ENCODE measurements at places on chromosomes 11 and 22.
A peak's percentile ranks its signal among the peaks of the same experiment; 100 is the strongest.

GRCh38 chr11:75453916-75454655, 21.1 kb upstream of the KLHL35 start:
- no peak for DNase-seq

GRCh38 chr11:81989093-81989492, 744.6 kb downstream of the FAM181B start:
- no peak for DNase-seq

- no peak for DNase-seq
Measured at GRCh38 chr11:1305501-1306056, 3.9 kb downstream of the TOLLIP start.

DNA sequence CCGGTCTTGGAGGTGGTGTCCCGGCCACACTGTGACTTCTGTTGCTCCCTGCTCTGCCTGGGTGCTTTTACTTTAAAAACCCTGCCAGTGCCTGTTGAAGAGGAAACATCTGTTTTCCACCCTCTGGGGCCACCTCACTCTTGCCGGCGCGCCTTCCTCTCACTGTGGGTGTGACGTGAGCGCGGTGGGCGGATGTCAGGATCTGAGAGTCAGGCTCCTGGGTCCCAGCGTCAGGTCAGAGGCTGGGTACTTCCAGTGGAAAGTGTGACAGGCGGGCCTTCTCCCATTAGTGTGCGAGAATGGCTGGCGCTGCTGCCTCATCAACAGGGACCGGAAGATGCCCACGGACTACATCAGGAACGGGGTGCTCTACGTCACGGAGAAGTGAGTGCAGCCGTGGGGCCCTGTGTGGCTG, 54.2 kb downstream of the GRAMD4 start:
- DNase-seq = peak; percentile 96

DNA sequence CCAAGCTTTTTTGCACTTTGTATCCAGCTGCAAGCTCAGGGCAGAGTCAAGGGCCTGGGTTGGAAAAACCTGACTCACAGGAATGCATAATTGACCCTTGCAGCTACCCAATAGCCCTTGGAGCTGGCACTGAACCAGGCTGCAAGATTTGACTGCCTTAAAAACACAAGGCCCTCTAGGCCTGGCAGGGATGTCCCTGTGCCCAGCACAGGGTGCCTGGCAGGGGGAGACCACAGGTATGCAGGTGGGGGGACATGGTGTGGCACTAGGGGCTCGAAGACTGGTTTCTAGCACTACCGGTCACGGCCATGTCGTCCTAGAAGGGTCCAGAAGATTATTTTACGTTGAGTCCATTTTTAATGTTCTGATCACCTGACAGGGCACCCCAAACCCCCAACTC, 30.2 kb downstream of the SBF1 start:
- DNase-seq = no peak

DNA sequence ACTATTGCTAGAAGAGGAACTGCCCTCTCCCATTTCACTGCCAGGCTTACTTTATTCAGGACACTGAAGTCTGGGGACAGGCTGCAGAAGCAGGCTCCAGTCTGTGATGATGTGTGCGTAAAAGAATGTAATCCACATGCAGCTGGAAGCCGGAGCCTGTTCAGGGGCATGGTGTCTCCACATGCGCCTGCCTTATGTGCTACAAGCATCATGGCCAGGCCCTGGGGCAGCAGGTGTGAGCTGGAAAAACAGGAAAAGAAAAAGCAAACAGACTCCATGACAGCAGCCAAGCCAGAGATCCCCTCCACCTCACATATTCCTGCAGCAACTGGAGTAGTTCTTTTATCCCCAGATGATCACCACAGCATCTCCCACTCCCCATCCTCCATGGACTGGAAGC, 33.4 kb downstream of the ARFGAP2 start:
- no peak for DNase-seq

- DNase-seq = no peak
Measured at GRCh38 chr11:73650400-73650799, 4.0 kb downstream of the PLEKHB1 start.

DNA sequence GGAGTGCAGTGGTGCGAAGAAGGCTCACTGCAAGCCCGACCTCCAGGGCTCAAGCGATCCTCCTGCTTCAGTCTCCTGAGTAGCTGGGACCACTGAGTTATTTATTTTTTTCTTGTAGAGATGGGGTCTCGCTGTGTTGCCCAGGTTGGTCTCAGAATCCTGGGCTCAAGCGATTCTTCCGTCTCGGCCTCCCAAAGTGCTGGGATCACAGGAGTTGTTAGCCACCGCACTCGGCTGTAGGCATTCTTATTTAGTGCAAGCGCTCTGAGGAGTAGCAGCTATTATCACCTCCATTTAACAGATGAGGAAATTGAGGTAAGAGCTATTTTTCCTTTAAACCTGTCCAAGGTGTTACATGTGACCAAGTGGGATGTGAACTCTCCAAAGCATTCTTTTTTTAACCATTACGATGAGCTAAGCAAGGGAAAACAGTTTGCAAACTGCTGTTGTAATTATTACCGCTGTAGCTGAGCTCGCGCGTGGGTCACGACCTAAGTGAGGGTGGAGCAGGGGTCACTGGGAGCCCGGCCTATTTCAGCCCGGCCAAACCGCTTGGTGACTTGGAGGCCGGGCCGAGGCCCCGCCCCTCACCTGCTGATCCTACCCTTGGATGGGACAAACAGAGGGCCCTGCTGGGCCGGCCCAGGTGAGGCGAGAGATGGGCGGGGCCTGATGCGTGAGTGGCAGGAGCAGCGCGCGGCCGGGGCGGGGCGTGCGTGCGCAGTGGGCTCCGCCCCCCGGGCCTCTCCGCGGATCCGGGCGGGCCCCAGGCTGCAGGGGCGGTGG, 449 bp upstream of the KREMEN1 start:
- peak; percentile 73 for DNase-seq

GRCh38 chr11:13438291-13438690, 24.7 kb downstream of the BTBD10 start:
- DNase-seq = no peak

GRCh38 chr22:49322861-49323622, 504.6 kb downstream of the BRD1 start:
- DNase-seq = no peak

- DNase-seq = no peak
Measured at GRCh38 chr22:28021998-28022660, 103.1 kb upstream of the PITPNB start.

- no peak for DNase-seq
Measured at GRCh38 chr11:1755692-1756561, 5.5 kb upstream of the IFITM10 start.

- DNase-seq = no peak
Measured at GRCh38 chr11:12901272-12901671, 107.8 kb upstream of the RASSF10 start.

- DNase-seq = no peak
Measured at GRCh38 chr11:40104941-40105550, 1354.4 kb downstream of the LRRC4C start.

DNA sequence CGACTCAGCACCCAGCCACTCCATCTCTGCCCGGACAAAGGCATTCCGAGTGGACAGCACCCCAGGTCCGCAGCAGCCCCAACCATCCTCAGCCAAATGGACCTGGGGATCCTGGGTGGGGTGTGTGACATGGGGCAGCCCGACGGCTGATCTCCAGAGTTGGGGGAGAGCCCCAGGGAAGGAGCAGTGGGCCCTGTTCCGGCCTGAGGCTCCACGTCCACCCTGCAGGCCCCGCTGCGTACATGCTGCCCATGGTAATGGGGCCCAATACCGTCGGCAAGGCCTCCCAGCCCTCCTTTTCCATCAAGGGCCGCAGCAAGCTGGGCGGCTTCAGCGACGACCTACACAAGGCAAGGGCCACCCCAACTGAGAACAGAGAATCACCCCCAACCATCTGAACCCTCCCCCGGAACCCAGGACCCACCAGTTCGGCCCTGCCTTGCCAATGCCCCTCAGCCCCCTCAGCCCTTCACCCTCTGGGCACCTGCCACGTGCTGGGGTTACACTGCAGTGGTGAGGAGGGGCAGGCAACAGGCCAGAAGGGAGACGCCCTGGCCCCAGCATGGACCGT, 5.4 kb downstream of the SCGB1C1 start:
- DNase-seq = peak; percentile 6

DNA sequence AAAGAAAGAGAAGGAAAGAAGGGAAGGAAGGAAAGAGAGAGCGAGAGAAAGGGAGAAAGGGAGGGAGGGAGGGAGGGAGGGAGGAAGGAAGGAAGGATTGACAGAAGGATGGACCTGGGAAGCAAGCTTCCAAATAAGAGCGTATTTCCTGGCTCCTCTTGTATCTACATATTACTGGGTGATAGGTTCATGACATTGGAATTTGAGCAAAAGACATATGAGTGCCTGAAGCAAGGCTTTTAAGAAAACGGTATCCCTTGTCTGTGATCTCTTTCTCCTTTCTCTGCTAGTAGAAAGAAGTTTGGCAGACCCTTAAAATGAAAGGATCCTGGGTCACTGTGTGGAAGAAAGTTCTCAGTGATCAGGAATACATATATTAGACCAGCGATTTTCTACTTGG, 932.2 kb upstream of the CCDC90B start:
- DNase-seq = no peak

DNA sequence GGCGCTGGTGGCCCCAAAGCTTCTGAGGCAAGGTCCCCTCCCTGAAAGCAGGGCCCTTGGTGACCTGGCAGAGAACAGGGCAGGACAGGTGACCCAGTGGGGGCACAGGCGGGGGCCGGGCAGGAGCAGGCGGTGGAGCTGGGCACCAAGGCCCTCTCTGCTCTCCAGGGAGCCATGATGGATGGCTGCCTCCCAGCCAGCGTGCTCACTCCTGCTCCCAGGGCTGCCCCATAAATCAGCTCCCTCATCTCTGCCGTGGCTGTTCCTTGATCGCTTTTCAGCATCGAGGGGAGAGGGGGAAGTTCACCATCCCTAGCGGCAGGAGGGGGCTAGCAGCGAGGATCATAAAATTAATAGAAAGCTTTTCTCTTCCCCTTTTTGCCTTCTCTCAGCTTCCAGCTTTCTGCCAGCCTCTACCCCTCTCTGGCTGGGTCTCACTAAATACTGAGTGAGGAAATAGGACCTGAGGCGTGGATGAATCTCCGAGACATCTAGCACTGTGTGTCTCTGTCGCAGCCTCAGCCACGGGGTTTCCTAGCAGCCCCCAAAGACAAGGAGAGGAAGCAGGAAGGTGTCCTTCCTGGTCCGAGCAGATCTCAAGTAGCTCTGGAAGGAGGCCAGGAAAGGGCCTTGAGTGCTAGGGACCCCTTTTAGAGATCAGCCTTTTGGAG, 22.2 kb upstream of the ELFN2 start:
- DNase-seq = no peak

- no peak for DNase-seq
Measured at GRCh38 chr11:134597452-134597851, 185.4 kb upstream of the B3GAT1 start.

GRCh38 chr11:10539339-10539738, 1.6 kb downstream of the RNF141 start:
- DNase-seq = no peak

- no peak for DNase-seq
Measured at GRCh38 chr11:118226296-118226695, 1.5 kb upstream of the JAML start.

GRCh38 chr11:132519241-132519815, 1013.0 kb downstream of the OPCML start:
- no peak for DNase-seq

- DNase-seq = no peak
Measured at GRCh38 chr22:19825904-19826618, 28.6 kb downstream of the GNB1L start.

DNA sequence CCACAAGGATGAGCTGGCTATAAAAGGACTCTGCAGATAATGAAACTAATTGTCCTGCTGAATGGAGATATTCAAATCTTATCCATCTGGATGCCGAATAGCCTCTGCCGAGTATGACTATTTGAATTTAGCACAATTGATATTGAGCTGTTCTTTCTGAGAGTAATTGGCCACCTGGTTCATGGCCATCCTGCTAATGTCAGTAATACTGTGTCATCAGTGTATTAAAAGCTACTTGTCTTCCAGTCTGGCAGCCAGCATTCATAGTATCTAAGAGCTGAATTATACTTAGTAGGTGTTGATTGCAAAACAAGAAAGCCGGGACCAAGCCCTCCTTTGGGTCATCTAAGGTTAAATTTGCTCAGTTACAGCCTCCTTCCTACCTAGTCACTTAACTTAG, 310.7 kb upstream of the NCAM1 start:
- DNase-seq = no peak

DNA sequence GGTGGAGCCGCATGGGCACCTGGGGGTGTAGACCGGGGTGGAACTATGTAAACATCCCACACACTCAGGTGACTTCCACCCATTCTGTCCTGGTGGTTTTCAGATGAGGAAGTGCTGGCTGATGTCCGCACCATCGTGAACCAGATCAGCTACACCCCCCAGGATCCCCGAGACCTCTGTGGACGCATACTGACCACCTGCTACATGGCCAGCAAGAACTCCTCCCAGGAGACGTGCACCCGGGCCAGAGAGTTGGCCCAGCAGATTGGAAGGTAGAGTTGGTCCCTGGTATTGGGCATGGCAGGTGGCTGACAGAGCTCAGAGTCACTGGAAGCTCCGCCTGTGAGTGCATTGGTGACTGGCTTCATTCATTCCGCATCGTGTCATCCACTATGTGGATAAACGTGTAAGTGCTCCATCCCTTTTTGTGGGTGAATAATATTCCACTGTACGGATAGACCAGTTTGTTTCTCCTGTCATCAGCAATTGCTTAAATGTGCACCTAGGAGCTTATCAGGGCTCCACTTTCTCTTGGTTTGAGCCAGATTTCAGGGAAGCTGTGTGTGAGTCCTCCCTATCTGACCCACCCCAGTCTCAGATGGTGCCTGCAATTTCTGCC, 29.9 kb downstream of the NADSYN1 start:
- DNase-seq = no peak

- no peak for DNase-seq
Measured at GRCh38 chr22:29765905-29766631, 739 bp downstream of the ZMAT5 start.

DNA sequence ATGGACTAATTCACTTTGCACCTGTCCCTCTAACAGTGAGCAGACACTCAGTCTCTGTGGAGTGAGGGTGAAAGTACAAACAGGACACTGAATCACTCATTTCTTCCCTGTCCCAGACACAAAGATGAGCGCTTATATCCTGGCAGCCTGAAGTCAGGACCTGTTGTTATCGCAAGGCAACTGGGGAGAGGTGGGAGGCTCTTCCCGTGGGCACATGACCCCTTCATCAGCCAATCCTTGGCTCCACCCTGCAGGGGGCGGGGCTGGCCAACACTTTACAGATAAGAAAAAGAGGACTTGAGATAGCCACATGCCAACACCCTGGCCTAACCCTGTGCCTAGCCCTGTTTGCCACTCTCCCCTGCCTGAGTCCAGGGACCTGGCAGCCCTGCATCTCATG, 29.5 kb upstream of the TESMIN start:
- DNase-seq = no peak

DNA sequence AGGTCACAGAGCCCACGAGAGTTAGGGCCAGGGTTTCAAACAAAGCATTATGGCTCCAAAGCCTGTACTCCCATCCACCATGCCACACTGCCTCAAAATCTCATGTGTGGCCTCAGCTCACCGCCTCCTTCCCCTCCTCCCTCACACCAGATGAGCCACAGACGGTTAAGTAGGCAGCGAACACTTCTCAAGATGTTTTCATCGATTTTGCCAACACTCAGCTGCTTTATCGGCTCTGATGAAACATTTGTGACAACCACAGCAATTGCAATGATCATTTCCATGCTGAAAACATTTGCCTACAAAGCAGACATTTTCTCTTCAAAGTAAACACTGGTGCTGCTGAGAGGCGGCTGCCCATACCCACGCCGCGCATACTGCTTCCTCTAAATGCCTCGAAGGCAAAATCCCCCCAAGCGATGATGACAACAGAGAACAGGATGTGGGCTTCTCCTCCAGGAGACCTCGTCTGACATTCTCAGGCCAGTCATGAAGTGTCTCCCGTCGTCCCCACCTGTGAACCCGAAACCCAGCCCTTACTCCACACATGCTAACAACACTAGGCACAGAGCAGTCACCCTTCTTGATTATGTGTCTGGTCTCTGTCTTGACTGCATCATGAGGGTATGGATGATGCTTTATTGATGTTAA, 599.2 kb downstream of the SOX6 start:
- DNase-seq = no peak
